ENCODE measurements at places on chromosomes 5 and 9.

- no peak for DNase-seq
Observed at GRCh38 chr5:87361536-87362213, 51.1 kb downstream of the CCNH start.

GRCh38 chr5:125581311-125581710, 834.9 kb upstream of the ZNF608 start:
- DNase-seq, result no peak

GRCh38 chr5:124309241-124309980, 437.0 kb downstream of the ZNF608 start:
- no peak for DNase-seq

GRCh38 chr5:147732291-147732883, 50.1 kb downstream of the JAKMIP2 start:
- no peak for DNase-seq

GRCh38 chr5:151052836-151053235, 28.0 kb downstream of the TNIP1 start:
- DNase-seq, result no peak

DNA sequence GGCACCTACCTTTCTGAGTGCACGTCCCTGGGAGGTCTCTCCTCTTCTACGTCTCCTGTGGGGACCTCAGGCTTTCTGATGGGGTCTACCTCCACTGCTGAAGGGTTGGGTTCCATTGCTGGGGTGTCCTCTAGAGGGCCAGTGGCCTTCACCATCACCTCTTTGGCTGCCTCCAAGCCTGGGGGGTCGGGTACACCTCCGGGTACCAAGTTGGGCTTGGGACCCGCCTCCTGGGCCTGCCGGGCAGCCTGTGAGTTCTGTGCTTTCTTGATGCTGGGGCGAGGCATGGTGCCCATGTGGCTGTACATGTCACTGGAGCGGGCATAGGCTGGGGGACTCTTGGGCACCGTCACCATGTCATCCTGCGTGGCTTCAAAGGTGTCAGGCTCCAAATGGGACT, 4.5 kb downstream of the SH2D3C start:
- no peak for DNase-seq

- DNase-seq, result no peak
Observed at GRCh38 chr5:31819926-31820516, 181.1 kb downstream of the PDZD2 start.

- DNase-seq, result no peak
Observed at GRCh38 chr9:127570533-127571111, 41.5 kb upstream of the STXBP1 start.

DNA sequence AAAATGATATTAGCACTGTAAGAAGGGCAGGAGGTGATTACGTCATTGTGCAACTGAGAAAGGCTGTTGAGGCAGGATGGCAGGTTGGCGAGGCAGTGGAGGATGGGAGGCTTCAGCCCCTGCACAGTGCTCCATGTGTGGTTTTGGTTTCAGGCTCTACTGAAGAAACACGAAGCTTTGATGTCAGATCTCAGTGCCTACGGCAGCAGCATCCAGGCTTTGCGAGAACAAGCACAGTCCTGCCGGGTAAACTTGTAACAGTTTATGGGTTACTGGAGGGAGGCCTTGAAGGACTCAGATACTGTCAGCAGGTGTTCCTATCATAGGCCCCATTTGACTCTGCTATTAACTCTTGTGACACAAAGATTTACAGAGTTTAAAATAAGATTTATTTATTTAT, 35.1 kb downstream of the SPTAN1 start:
- DNase-seq, result no peak

DNA sequence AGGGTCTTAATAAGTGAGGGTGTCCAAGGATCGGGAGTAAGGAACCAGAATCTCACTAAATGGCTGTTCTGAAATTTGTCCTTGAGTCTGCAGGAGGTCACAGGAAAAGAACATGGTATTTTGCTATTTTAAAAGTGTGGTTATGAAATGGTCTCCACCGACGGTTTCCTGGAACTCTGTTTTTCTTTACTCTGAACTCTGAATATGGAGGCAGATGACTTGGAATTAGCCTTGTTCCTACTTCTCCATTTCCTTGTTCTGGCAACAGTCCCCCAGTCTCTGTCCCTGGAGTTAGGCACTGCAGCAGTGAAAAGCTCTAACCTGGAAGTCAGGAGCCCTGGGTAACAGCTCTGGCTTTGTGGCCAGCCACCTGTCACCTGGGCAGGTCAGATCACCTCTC, 46.6 kb upstream of the C5orf58 start:
- no peak for DNase-seq

GRCh38 chr5:113221294-113222176, 213.3 kb downstream of the TSSK1B start:
- DNase-seq, result no peak

GRCh38 chr5:133853646-133854365, 114.6 kb downstream of the C5orf15 start:
- no peak for DNase-seq
